ENCODE measurements at places on chromosomes 12 and 14.

- no peak for DNase-seq
Observed at GRCh38 chr14:104786726-104787675, 8.5 kb downstream of the AKT1 start.

DNA sequence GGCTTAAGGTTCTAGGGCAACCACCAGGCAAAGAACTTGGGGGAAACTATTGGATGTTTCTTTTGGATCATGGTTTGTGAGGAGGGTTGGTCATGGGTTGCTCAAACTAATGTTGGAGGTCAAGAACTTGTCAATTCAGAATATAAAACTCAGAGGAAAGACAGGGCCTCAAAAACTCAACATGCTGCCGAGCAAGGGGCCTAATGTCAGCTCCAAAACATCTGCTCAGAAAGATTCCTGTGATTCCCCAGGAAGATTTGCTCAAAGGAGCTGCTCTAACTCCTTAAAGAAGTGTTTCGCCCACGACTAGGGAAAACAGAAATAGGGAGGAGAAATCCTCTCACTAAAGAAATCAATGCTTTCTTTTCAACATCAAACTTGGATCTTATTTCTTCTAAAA is 3.7 kb upstream of the IGF1 start:
- DNase-seq, result no peak

- DNase-seq, result no peak
Observed at GRCh38 chr12:12812618-12813119, 477 bp upstream of the DDX47 start.

DNA sequence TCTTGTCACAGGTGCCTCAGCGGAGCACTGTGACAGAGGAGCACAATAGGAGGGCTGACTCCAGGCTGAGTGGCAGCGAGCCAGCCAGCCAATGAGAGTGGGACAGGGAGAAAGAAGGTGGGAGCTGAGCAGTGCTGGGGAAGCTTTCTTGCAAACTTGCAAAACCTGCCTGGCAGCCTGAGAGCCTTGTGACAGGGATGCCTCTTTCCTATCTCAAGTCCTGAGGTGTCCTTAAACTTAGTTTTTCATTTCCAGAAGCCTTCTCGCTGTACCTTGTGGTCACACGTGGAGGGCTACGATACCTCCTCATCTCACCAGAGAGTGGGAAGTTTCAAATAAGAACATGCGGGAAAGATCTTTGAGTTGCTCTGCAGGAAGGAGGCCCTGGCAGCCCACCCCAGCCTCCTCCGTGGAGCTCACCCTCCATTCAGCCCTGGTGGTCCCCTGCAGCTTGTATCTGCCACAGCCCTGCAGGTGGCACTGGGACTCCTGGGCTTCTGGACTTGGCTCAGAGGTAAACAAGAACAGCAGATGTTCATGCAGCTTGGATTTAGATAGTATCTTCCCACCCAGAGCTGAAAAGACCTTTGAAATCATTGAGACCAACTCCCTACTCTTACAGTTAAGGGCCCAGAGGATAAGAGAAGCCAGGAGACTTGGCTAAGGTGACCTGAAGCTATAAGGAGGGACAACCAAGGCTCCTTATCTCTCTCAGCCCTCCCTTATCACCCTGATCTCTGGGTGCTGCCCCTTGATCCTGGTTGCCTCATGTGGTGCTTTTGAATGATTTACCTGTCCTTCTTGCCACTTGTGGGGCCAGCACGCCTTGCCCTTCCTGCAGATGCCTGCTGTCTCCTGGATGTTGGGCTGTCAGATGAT is 153.5 kb upstream of the MAX start:
- DNase-seq, result no peak

GRCh38 chr12:27289414-27289813 is 43.2 kb upstream of the BMAL2 start:
- DNase-seq, result no peak

GRCh38 chr12:5083955-5084849 is 40.5 kb downstream of the KCNA5 start:
- DNase-seq, result peak; percentile 64

DNA sequence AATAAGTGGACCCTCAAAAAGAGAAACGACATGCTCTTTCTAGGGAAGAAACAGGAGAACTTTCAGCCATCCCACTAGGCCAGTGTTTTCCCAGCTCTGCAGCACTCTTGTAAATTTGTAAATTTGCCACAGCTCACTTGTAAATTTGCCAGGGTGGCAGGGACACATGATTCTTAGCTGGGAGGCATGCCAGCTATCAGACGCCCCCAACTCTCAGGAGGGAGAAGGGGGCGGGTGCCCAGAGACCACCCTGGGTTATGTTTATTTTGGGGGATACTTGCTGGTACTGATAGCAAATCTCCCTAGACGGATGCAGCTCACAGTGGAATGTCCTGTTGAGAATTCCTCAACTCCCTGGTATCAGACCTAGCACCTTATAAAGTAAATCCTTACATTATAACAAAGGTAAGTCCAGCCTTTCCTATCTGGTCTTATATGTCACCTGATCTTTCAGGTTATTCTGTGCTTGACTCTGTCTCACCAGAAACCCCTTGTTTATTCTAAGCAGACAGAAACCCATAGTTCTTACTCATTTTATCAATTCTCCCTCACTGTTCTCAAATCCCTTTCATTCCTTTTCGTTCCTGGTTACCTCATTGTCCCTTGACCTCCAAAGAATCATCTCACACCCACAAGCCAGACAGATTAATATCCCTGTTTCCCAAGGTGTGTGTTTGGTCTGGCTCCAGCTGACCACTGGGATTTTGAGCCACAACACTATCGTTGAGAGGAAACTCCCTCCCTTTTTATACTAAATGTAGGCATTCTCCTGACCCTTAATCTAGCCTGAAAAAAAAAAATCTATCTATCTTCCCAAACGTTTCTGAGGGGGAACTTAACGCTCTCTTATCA is 69.3 kb upstream of the HMGA2 start:
- DNase-seq, result no peak

Measured in suppressor macrophage treated with lipopolysaccharide for 4 hours (primary cell).